ENCODE measurements at places on chromosomes 1 and 21.

- no peak for DNase-seq
Observed at GRCh38 chr1:193709607-193710006, 523.2 kb upstream of the B3GALT2 start.

- DNase-seq: peak; percentile 31
Observed at GRCh38 chr21:36966066-36966820, at the start of gene HLCS. HLCS (minus strand) TSS chr21:36966669; CDS start chr21:36966638, 31 bp downstream.

DNA sequence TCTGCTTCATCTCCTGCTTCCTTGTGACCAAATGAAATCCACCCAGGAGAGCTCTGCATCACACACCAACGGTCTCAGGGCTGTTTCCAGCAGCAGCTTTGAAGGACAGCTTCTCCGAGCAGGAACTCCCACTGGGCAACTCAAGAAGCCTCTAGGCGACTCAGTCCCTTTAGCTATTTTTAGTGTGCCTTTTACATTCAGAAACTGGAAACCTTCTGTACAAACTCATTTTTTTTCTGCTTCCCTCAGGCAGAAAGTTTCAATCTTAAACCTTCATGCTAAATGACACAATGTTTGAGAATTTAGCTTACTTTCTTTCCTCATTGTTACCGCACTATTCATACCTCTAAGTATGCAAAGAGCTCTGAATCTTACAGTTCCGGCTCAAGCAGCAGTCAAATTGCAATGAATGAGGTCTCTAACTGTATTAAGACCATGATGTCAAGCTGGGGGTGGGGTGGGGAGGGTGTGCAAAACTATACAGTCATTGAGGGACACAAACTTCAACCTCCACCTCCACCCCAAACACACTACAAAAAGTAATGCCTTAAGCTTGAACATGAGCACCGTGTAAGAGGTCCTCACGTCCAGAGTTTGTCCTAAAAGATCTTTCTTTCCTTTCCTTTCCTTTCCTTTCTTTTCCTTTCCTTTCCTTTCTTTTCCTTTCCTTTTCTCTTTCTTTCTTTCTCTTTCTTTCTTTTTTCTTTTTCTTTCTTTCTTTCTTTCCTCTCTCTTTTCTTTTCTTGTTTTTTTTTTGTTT lies 16.4 kb upstream of the TARBP1 start:
- DNase-seq: peak; percentile 97

GRCh38 chr1:5389101-5389885 lies 602.9 kb downstream of the NPHP4 start:
- DNase-seq: no peak

DNA sequence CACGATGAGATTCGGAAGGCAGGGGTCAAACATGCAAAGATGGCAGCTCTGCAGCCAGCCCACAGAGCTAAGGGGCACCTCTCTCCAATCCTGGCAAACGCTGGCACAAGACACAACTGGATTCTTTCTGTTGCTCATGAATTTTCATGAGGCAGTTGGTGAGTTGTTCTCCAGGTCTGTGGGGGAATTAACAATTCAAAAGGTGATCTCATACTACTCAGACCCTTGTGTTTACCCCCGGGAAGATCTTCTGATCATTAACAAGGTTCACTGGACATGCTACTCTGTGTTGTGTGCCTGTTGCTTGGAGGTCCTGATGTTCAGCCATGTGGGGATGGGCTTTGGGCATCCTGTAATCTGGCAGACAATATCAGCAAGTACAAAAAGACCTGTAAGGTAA lies 128.9 kb downstream of the HHAT start:
- no peak for DNase-seq

DNA sequence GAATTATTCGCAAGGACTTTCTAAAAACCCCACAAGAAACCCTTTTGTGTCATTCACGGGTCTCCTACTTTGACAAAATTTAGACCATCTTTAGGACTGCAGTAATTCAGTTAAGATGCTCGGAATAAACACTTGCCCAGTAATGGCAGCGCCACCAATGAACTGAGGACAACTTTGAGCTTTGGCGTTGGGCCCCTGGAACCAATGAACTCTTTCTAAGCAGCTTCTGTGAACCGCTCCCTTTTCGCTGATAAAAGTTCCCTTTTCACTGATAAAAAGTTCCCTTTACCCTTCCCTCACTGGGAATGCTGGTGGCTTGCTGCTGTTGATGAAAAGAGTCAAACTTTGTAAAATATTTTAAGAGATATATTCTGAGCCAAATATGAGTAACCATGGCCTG lies 1.5 kb upstream of the MRPL55 start:
- no peak for DNase-seq

Data from astrocyte (in vitro differentiated cells and primary cell).